Activated CD8-positive, alpha-beta T cell treated with anti-CD3 and anti-CD28 coated beads, Interleukin-2, amount 10 ng/mL, durations not matched to agents 7 days and 5 days (primary cell): ENCODE measurements at places on chromosomes 5 and 9. TPM values are rescaled to one million over a fixed set of nuclear protein-coding genes. Genes with fewer than 3 reads are reported as not detected.

- H3K27me3 ChIP-seq: no peaks in the 10 kb centered on the region
- H3K4me1 ChIP-seq: no peaks in the 10 kb centered on the region
- H3K27ac ChIP-seq: no peak overlapping the region
- H3K4me3 ChIP-seq: no peak overlapping the region
These were observed 512.9 kb downstream of the EFNA5 start for GRCh38 chr5:107157809-107158208.

GRCh38 chr9:97737429-97737828 is 40.3 kb upstream of the XPA start:
- H3K4me3 ChIP-seq: no peak overlapping the region
- H3K4me1 ChIP-seq: peaks cover 6% of the 10 kb centered on the region
- no peak overlapping the region for H3K27ac ChIP-seq
- H3K36me3 ChIP-seq: no peaks in the 10 kb centered on the region

GRCh38 chr5:109844695-109845094 is 155.0 kb downstream of the MAN2A1 start:
- no peak for DNase-seq
- peaks cover 20% of the 10 kb centered on the region for H3K4me1 ChIP-seq
- no peak overlapping the region for H3K4me3 ChIP-seq
- no peak overlapping the region for H3K27ac ChIP-seq
- H3K27me3 ChIP-seq: no peaks in the 10 kb centered on the region
- peaks cover 68% of the 10 kb centered on the region for H3K36me3 ChIP-seq

- peaks cover 13% of the 10 kb centered on the region for H3K27me3 ChIP-seq
- DNase-seq: no peak
- H3K4me1 ChIP-seq: peaks cover 2% of the 10 kb centered on the region
- no peaks in the 10 kb centered on the region for H3K36me3 ChIP-seq
- H3K27ac ChIP-seq: no peak overlapping the region
- no peak overlapping the region for H3K4me3 ChIP-seq
These were observed 10.2 kb upstream of the LARS1 start for GRCh38 chr5:146192571-146193043.

The C9 gene
- not detected for total RNA-seq

DNA sequence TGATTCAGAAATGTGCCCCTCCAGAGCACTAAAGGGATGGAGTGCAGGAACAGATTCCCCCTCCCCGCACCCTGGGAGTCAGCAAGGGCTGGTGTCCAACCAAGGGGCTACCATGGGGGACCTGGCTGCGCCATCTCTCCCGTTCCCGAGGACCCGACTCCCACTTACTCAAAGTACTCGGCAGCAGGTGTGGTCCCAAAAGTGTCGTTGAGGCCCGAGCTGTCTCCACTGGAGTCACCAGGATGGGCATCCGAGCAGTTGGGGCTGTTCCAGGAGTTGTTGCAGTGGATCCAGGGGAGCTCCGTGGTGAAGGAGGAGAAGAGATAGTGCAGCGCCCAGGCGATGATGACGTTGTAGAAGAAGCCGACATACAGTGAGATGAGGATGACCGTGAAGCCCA is 12.9 kb downstream of the SLC6A3 start:
- H3K36me3 ChIP-seq: peaks cover 2% of the 10 kb centered on the region
- no peak overlapping the region for H3K27ac ChIP-seq
- H3K4me1 ChIP-seq: no peaks in the 10 kb centered on the region
- H3K4me3 ChIP-seq: no peak overlapping the region
- DNase-seq: no peak

The TMEM171 gene
- total RNA-seq: not detected

DNA sequence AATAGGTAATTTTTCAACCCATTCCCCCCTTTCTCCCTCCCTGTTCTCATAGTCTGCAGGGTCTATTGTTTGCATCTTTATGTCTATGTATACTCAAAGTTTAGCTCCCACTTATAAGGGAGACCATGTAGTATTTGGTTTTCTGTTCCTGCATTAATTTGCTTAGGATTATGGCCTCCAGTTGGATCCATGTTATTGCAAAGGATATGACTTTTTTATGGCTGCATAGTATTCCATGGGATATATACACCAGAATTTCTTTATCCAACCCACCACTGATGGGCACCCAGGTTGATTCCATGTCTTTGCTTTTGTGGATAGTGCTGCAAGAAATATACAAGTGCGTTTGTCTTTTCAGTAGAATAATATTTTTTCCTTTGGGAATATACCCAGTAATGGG is 761.6 kb upstream of the GRAMD2B start:
- H3K27me3 ChIP-seq: no peaks in the 10 kb centered on the region
- H3K4me3 ChIP-seq: no peak overlapping the region
- H3K4me1 ChIP-seq: no peaks in the 10 kb centered on the region
- no peaks in the 10 kb centered on the region for H3K36me3 ChIP-seq
- H3K27ac ChIP-seq: no peak overlapping the region

DNA sequence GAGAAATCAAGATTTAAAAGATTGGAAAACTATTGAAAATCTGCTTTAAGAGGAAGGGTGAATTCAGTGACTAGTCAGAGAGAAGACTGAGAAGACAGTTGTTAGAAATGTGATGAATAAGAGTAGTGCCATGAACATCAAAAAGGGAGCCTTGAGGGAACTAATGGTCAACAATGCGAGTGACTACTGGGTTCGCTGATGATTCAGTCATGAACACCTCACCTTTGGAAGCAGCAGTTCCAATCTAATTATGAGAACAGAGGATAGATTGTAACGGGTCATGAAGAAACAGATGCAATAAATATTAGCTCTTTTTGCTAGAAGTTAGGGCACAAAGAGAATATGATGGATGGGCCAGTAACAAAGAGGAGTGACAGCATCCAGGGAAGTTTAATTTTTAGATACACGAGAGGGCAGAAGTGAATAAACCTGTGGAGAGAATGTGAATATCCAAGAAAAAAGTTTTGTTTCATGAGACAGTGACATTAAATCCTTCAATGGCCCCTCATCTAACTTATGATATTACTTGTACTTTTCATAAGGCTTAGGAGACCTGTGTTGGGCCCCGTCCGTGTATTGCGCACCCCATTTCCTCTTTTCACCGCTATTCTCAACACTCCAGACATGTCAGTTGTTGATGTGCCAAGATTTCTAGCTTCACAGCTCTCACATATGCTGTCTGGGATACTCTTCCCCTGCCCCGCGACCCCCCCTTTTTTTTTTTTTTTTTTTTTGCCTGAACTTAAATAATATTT is 23.5 kb upstream of the IFNE start:
- peaks cover 9% of the 10 kb centered on the region for H3K4me1 ChIP-seq
- no peaks in the 10 kb centered on the region for H3K36me3 ChIP-seq
- DNase-seq: no peak
- no peak overlapping the region for H3K27ac ChIP-seq
- no peak overlapping the region for H3K4me3 ChIP-seq
- H3K27me3 ChIP-seq: no peaks in the 10 kb centered on the region

DNA sequence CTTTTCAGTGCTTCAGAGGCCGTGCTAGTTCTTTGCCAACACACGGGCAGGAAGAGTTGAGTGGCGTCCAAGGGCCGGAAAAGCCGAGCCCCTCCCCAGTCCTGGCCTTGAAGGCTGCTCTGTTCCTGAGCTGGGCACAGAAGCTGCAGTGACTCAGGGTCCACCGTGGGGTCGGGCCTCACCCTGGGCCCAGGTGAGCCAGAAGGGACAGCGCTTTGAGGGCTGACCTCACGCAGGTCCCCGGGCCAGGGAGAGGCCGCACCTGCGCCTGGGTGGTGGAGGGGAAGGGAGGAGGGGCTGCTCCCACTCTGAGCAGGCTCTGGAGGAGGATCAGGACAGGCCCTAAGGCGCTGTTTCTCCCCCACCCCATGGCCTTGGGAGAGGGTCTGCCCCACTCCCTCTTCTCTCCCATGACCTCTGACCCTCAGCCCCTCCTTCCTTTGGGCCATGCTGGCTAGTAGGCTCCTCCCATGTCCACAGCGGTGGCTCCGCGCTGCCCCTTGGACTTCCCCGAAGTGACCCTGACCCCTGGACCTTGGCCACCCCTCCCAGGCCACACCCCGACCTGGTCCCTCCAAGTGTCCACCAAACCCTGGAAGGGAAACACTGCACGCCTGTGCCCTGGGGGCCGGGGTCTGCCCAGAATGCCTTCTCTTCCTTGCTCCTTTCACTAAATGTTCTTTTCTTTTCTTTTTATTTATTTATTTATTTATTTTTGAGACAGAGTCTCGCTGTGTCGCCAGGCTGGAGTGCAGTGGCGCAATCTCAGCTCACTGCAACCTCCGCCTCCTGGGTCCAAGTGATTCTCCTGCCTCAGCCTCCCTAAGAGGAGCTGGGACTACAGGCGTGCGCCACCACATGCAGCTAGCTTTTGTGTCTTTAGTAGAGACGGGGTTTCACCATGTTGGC is 19.7 kb upstream of the SLC6A19 start:
- H3K36me3 ChIP-seq: no peaks in the 10 kb centered on the region
- H3K27me3 ChIP-seq: no peaks in the 10 kb centered on the region
- H3K4me1 ChIP-seq: no peaks in the 10 kb centered on the region
- DNase-seq: no peak

- peak overlapping the region; percentile 57 for H3K27ac ChIP-seq
- no peak overlapping the region for H3K4me3 ChIP-seq
- H3K4me1 ChIP-seq: peaks cover 43% of the 10 kb centered on the region
- peaks cover 82% of the 10 kb centered on the region for H3K36me3 ChIP-seq
- H3K27me3 ChIP-seq: no peaks in the 10 kb centered on the region
These were observed 84.0 kb downstream of the STK10 start for GRCh38 chr5:172104021-172104420.

DNA sequence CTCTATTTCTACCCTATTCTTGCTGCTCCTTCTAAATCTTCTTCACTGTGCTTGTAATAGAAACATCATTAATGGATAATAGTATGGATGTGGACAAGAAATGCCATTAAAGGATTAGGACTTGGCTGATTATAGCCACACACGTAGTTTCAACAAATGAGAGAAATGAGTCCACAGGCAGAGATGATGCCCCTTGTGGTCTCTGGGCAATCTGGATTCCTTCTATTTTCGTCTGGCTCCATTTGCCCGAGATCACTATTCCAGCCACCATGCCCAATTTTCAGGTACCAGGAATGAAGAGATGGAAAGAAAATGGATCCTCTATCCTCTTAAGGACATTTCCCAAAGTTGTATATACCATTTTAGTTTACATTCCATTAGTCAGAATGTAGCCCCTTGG is 13.2 kb downstream of the VLDLR start:
- no peak overlapping the region for H3K4me3 ChIP-seq
- peaks cover 6% of the 10 kb centered on the region for H3K27me3 ChIP-seq
- peaks cover 10% of the 10 kb centered on the region for H3K36me3 ChIP-seq
- no peak overlapping the region for H3K27ac ChIP-seq
- H3K4me1 ChIP-seq: peaks cover 2% of the 10 kb centered on the region

- peak overlapping the region; percentile 69 for H3K4me3 ChIP-seq
- H3K27me3 ChIP-seq: no peaks in the 10 kb centered on the region
- H3K27ac ChIP-seq: peak overlapping the region; percentile 84
- peaks cover 65% of the 10 kb centered on the region for H3K36me3 ChIP-seq
- DNase-seq: no peak
- H3K4me1 ChIP-seq: peaks cover 86% of the 10 kb centered on the region
These were observed 54.6 kb downstream of the FYB1 start for GRCh38 chr5:39164529-39165402.

DNA sequence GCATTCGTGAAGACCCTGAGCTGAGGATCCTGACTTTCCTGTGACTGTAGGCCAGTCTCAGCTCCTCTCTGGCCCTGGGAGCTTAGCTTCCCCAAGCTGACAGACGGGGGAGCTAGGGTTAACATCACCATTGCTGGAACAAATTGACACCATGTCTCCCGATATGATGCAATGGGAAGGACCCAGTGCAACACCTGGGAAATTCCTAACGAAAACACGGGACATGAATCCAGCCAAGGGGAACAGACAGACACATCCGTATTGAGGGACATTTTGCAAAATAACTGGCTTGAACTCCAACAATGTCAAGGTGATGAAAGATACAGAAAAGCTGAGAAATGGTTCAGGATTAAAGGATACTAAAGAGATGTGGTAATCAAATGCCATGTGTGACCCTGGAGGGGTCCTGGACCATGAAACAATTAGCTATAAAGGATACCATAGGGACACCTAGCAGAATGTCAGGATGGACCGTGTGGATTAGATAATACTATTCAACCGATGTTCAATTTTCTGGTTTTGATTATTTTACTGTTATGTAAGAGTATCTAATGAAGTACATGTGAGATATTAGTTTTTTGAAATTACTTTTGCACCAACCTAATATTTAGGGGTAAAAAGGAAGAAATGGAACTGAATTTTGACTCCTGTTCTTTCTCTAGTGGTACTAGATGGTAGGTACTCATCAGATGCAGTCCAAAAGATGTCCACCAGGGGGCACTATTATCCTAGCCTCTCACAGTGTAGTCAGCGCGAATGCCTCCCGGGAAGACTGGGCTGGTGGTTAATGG is 52.7 kb downstream of the NDST1 start:
- peaks cover 4% of the 10 kb centered on the region for H3K4me1 ChIP-seq
- H3K27ac ChIP-seq: no peak overlapping the region
- peak; percentile 91 for DNase-seq
- no peaks in the 10 kb centered on the region for H3K36me3 ChIP-seq
- H3K27me3 ChIP-seq: peaks cover 2% of the 10 kb centered on the region

DNA sequence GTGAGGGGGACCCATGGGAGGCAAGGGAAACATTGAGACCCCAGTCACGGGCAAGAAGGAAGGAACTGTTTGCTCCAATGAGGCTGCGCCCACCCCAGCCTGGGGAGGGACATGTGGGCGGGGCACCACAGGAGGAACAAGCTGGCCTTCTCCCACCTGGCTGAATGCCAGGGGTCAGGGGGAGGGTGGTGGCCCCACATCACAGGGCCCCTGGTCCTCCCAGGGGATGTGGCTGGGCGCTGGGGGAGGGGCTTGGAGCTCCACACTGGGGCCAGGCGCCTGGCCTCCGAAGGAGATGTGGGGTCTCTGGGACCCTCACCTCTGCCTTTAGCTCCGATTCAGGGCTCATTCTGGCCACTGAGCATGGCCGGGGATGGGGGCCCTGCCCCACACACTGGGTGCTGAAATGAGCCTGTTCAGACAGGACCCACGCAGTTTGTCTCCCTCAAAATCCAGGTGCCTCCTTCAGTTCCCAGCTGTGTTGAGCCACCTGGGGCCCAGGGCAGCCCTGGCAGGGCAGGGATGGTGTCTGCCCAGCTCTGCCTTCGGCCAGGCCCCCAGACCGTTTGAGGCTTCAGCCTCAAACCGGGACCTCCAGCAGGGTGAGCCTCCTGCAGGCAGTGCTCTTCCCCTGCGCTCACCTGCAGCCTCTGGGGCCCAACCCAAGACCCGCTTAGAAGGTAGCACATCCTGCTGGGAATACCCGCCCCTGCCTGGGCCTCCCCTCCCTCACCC is 33.2 kb upstream of the NOTCH1 start:
- H3K4me1 ChIP-seq: peaks cover 9% of the 10 kb centered on the region
- peak; percentile 36 for DNase-seq
- H3K27ac ChIP-seq: no peak overlapping the region
- H3K4me3 ChIP-seq: no peak overlapping the region
- H3K36me3 ChIP-seq: no peaks in the 10 kb centered on the region
- H3K27me3 ChIP-seq: no peaks in the 10 kb centered on the region

GRCh38 chr5:149826574-149826973 is 96.5 kb downstream of the PPARGC1B start:
- no peak for DNase-seq
- H3K4me1 ChIP-seq: peaks cover 4% of the 10 kb centered on the region
- no peak overlapping the region for H3K27ac ChIP-seq
- no peak overlapping the region for H3K4me3 ChIP-seq
- H3K27me3 ChIP-seq: no peaks in the 10 kb centered on the region
- peaks cover 2% of the 10 kb centered on the region for H3K36me3 ChIP-seq

The APBA1 gene
- 0.13 TPM for total RNA-seq
